HFFc6 (cell line): ENCODE measurements at places on chromosomes 2 and 18.
A peak's percentile ranks its signal among the peaks of the same experiment; 100 is the strongest.

DNA sequence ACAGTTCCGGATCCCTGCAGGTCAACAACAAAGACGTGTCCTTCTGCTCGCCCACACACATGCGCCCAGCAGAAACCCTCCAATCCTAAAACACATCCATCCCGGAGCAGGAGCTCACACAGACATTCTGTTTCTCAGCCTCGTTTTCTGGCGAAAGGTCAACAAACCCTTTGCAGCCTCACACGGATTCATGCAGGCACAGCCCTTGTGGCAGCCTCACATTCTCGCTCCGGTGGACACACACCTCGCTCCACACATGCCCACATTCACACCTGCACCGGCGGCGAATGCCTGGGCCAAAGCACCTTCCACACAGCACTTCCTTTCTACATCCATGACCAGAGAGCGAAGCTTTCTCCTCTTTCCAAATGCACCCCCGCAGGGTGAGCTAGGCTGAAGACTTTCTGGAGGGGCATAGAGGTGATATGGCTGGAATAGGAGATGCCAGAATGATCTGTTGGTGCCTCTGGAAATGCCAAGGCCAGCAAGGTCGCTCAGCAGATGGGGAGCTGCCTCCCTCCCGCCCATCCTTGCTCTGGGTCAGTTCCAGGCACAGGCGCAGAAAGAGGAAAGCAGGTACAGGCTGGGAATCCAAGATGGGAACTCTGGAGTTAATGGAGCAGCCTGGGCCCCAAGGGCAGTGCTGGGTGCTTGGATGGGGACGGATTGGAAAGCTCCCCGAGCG is 88.8 kb downstream of the CELF4 start:
- no peak for DNase-seq

GRCh38 chr2:150620855-150621254 is 133.4 kb upstream of the RND3 start:
- DNase-seq, result peak; percentile 28

GRCh38 chr18:48843162-48843561 is 107.6 kb downstream of the SMAD7 start:
- no peak for DNase-seq

- DNase-seq, result no peak
These were observed 273.5 kb downstream of the RNF144A start for GRCh38 chr2:7190587-7191324.

DNA sequence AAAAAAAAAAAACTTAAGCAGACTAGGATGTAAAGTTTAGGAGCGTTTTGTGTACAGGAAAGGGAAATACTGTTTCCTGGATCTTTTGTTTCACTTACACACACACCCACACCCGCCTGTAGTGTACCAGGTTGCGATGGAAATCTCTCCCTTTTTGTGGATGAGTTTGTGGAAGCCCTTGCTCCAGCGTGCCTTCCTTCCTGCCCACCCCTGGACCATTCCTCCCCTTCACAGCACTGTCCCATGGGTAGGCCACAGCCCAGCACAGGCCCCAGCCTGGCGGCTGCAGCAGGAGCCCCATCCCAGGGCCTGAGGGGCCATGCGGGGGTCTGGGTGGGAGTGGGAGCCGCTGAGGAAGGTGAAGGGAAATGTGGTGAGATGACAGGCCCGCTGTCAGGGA is 15.1 kb downstream of the MALL start:
- no peak for DNase-seq
